Bronchial epithelial cell (primary cell): ENCODE measurements at places on chromosomes 3 and 15.

DNA sequence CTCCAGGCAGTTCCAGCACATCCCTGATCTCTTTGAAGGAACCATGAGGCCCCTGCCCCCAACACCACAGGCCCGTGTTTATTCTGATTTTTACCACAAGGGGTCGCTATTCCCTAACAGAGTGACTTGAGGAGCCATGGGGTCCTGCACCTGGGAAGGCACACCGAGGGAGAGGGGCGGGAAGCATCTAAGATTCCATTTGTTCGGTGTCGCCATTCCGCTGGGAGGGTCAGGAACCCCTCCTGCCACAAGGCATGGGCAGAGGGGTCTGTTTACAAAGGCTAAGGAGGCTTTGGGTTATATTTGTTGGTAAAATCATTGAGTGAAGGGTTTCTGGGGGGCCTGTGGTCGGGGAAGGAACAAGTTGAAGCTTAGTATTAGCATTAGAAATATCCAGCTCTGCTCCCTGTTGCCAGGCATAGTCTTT lies 77.1 kb downstream of the WDR76 start:
- DNase-seq, result peak; percentile 42

GRCh38 chr3:177410730-177411129 lies 213.4 kb upstream of the TBL1XR1 start:
- DNase-seq, result no peak

- no peak for DNase-seq
Observed at GRCh38 chr3:29271475-29271874, 9.4 kb upstream of the RBMS3 start.

DNA sequence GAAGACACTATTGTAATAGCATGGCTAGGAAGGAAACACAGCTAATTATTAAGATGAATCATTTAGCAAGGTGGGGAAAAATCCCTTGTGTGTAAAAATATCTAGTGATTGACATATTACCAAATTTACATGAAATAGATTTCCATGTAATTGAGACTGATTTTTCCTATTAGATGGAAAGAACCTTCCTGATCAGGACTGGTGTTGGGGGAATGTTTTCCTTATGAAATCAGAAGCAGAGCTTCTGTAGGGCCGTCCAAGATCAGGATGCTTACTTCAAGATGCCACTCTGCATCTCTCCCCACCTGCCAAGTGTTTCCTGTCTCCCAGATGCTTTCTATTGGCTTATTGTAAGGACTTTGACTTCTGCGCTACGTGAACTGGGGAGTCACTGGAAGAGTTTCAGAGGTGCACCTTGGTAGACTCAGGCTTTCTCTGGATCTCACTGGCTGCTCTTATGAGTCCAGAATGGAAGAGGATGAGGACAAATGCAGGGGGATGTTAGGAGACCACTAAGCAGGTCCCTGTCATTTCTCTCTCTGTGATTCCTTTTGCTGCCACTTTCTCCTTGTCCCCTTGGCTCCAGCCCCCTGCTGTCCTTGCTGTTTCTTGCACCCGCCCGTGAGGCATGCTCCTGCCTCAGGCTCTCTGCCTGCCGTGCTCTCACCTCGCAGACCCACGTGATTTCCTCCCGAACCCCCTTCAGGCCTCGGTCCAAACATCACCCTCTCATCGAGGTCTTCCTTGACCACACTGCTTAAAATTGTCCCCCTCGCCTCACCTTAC lies 30.1 kb downstream of the BTD start:
- no peak for DNase-seq

- peak; percentile 100 for DNase-seq
Observed at GRCh38 chr3:149575961-149576564, 81.8 kb downstream of the WWTR1 start.
